Stimulated activated CD4-positive, alpha-beta T cell treated with anti-CD3 and anti-CD28 coated beads, Interleukin-4, amount 100 ng/mL, for 1 hour (primary cell): ENCODE measurements at places on chromosomes 16 and 17.

DNA sequence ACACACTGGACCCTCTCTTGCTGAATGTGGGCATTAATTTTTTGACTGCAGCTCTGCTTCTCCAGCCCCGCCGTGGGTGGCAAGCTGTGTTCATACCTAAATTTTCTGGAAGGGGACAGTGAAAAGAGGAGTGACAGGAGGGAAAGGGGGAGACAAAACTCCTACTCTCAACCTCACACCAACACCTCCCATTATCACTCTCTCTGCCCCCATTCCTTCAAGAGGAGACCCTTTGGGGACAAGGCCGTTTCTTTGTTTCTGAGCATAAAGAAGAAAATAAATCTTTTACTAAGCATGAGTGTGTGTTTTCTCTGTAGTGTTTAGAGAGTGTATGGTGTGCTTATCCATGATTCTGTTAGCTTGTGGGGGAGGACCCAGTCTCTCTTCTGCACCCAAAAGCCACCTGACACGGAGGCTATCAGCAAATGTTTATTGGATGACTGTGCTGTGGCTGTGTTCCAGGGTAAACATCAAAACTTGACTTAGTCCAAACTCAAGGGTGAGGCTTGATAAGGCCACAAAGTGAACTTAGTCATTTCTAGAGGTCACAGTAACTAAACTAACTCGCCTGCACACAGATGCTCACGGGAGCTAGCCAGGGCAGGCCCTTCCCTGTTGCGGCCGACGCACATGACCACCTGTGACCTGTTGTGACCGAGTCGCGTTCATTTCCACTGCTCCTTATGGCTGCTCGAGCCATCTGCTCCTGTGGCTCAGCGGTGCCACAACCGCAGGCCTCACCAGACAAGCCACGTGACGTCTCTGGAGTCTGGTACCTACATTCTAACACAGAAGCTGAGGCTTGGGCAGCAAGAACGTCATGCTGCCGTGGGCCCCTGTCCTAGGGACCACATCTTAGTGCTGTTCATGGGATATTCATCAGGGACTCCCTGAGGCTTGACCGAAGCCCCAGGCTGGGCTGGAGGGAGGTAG, 9.8 kb upstream of the MED11 start:
- DNase-seq, result no peak

GRCh38 chr16:82044585-82044911, 9.5 kb downstream of the HSD17B2 start:
- DNase-seq, result no peak

GRCh38 chr16:5034167-5034523, 410 bp upstream of the NAGPA start:
- DNase-seq, result no peak

- no peak for DNase-seq
Observed at GRCh38 chr16:75333721-75334163, 82.3 kb upstream of the BCAR1 start.

DNA sequence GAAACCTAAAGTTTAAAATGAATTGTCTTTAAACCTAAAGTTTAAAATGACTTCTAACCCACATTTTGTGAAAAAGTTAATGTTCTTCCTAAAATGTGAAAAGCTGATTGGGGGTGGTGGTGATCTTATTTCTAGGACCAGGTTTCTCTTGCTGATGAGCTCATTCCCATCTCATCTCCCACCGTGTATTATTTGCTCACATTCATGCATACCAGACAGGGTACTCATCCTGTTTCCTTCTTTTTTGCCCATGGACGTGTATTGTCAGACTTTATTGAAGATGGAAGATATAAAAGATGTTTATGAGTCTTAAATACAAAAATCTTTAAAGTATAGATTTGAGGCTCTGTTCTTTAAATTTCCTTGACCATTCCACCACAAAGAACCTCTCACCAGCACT, 70.1 kb upstream of the MPHOSPH6 start:
- DNase-seq, result no peak

GRCh38 chr17:2237950-2238349, 65.6 kb downstream of the SMG6 start:
- DNase-seq, result no peak

- DNase-seq, result peak; percentile 52
Observed at GRCh38 chr17:42403150-42403549, 14.9 kb upstream of the STAT3 start.

- no peak for DNase-seq
Observed at GRCh38 chr17:30557916-30558685, 80.9 kb downstream of the GOSR1 start.

GRCh38 chr17:7997186-7997585, 5.2 kb upstream of the GUCY2D start:
- DNase-seq, result peak; percentile 33

- no peak for DNase-seq
Observed at GRCh38 chr17:68711858-68712257, 110.7 kb upstream of the FAM20A start.

DNA sequence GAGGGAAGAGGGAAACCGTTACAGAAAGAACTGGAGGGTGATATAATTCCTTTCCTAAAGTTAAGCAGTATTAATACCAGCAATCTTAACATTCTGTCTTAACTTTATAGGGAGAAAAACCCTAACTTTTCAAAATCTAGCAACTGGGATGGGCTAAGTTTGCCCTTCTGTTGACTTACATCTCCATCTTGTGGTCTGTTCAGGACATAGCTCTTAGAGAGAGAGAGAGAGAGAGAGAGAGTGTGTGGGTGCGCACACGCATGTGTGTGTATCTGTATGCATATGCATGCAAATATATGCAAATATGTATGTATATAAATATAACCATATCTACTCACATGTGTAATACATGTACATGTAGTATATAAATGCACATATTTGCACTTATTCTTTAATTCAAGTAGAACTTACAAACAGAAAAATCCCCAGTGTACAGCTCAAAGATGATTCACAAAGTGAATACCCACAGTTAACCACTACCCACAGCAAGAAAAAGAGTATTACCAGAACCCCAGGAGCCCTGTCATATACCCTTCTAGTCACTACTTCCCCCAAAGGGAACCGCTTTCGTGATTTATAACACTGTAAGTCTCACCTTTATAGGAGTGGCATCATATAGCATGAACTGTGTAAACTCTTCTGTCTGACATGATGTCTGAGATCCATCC, 46.5 kb downstream of the STX8 start:
- DNase-seq, result no peak

DNA sequence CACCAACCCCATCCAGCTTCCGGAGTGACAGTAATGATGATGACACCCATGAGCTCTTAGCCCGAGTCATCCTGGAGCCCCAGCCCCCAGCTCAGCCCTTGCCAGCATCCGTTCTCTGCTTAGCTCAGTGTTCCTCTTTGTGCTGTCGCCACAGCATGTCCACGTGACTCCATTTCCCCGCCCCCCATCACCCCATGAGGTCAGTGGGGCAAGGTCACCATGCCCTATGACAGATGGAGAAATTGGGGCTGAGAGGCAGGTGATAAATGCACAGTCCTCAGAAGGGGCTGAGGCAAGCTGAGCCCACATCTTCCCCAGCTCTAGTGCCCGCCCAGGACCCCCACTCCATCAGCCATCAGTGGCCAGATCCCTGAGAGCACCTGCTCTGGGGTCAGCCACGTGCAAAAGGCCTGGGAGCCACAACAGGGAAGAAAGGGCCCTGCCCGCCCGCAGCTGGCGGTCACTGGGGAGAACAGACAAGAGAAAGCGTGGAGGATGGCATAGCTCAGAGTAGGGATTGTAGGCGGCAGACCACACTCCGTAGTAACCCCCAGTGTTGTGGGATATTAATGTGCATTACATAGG, 17.1 kb downstream of the ITGB4 start:
- DNase-seq, result no peak

- peak; percentile 71 for DNase-seq
Observed at GRCh38 chr17:74454197-74455024, 12.0 kb upstream of the CD300A start.

DNA sequence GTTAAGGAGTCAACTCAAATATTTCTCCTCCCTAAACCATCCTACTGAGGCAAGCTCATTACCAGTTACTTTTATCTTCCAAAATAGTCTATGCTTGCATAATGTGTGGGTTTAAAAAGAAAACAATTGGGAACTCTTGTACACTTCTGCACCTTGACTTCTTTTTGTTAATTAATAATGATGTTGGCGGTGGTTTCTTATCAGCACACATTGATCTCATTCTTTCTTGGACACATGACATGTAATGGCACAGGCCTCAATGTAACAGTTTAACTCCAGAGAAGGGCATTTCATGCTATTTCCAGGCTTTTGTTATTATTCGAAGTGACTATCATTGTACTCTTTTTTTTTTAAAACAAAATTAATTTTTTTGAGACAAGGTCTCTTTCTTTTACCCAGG, 7.8 kb downstream of the PLCG2 start:
- no peak for DNase-seq
